Mesenteric fat pad (tissue), 1 donor: ENCODE measurements at places on chromosomes 3 and 15. TPM values are rescaled to one million over a fixed set of nuclear protein-coding genes. Genes with fewer than 3 reads are reported as not detected.

DNA sequence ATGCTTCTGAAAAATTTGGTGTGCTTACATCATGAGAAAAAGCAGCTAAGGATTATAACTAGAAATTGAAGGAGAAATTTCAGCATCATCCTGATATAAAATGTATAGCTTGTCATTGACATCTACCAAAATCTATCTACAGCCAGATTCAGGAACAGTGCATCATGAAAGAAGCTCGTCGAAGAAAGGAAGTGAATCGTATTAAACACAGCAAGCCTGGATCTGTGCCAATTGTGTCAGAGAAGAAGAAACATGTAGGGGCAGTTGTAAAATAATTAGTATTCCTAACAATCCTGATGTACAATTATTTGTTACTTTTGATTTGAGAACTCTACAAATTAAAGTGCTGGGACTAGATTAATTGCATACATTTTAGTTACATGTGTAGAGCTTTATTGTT is 37.2 kb downstream of the AP4E1 start:
- DNase-seq, result no peak

DNA sequence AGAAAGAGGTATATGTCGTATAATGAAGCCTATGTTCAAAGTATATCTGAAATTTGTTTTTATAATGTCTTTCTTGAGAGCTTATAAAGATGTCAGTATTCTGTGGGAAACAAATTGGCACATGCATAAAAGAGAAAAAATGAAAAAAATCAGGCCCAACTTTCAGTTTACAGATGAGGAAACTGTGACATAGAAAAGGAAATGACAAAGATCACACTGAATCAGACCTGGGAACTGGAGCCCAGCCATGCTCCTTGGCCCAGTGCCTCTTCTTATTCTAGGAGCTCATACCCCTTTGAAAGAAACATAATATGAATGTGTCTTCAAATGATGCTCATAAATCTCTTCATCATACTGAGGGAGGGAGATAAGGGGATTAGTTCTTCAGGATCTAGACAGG is 48.4 kb downstream of the TMEM44 start:
- no peak for DNase-seq

GRCh38 chr15:83980637-83981036 is 254.9 kb upstream of the GOLGA6L4 start:
- no peak for DNase-seq

The EXD1 gene
- total RNA-seq, result not detected

The SKOR1 gene
- 0.26 TPM for total RNA-seq

The SIN3A gene
- 41.9 TPM for total RNA-seq

The KLF15 gene
- total RNA-seq, result 53.8 TPM

The SLC24A1 gene
- 7.4 TPM for total RNA-seq

The PML gene
- 92.3 TPM for total RNA-seq
